ENCODE measurements at places on chromosomes 6 and 20. TPM values are rescaled to one million over a fixed set of nuclear protein-coding genes. Genes with fewer than 3 reads are reported as not detected.

- DNase-seq, result no peak
Measured at GRCh38 chr20:4427940-4428586, 293.6 kb upstream of the PRND start.

- no peak for DNase-seq
Measured at GRCh38 chr6:28856620-28857005, 67.2 kb downstream of the TRIM27 start.

GRCh38 chr6:165487347-165487746 lies 175.7 kb downstream of the PDE10A start:
- DNase-seq, result no peak

- no peak for DNase-seq
Measured at GRCh38 chr20:25418776-25419175, 11.3 kb downstream of the GINS1 start.

GHRH gene
- total RNA-seq, result 4.2 TPM

All from left cardiac atrium (tissue), 4 donors.